Suprapubic skin (tissue), 4 donors: ENCODE measurements at places on chromosomes 3 and 15.

DNA sequence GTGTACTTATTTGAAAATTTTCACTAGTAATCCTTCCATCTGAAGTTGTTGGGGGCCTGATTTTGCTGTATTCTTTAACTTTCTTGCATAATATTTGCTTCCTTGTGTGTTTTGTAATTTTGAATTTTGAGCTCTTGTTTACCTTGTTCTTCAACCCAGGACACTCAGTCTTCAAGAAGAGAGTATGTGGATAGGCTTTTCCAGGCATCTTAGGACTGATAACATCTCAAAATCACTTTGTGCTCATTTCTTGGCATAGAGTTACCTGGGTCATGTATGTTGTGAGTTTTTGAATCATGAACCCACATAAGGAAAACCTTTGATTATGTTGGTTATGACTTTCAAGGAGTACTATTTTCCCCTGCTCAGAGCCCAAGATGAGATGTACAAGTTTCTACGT lies 13.4 kb downstream of the BTD start:
- H3K4me3 ChIP-seq: no peak overlapping the region
- no peak overlapping the region for H3K27ac ChIP-seq
- H3K36me3 ChIP-seq: no peaks in the 10 kb centered on the region
- DNase-seq: no peak
- no peaks in the 10 kb centered on the region for H3K27me3 ChIP-seq
- H3K4me1 ChIP-seq: no peaks in the 10 kb centered on the region

GRCh38 chr3:125194849-125195601 lies 17.5 kb downstream of the SLC12A8 start:
- no peak overlapping the region for H3K27ac ChIP-seq
- no peak for DNase-seq
- H3K27me3 ChIP-seq: no peaks in the 10 kb centered on the region

GRCh38 chr3:33956206-33956605 lies 157.8 kb downstream of the PDCD6IP start:
- H3K36me3 ChIP-seq: no peaks in the 10 kb centered on the region
- DNase-seq: no peak
- no peaks in the 10 kb centered on the region for H3K4me1 ChIP-seq
- no peaks in the 10 kb centered on the region for H3K27me3 ChIP-seq
- no peak overlapping the region for H3K27ac ChIP-seq

- DNase-seq: no peak
- peaks cover 15% of the 10 kb centered on the region for H3K4me1 ChIP-seq
- H3K4me3 ChIP-seq: no peak overlapping the region
- H3K36me3 ChIP-seq: no peaks in the 10 kb centered on the region
- H3K27ac ChIP-seq: no peak overlapping the region
- no peaks in the 10 kb centered on the region for H3K27me3 ChIP-seq
Measured at GRCh38 chr3:132343018-132343612, 25.9 kb downstream of the ACP3 start.

GRCh38 chr3:179726075-179726699 lies 73.3 kb downstream of the USP13 start:
- peaks cover 20% of the 10 kb centered on the region for H3K36me3 ChIP-seq
- no peak for DNase-seq
- H3K27me3 ChIP-seq: no peaks in the 10 kb centered on the region

GRCh38 chr3:187594272-187594671 lies 75.9 kb downstream of the SST start:
- no peak for DNase-seq
- no peaks in the 10 kb centered on the region for H3K36me3 ChIP-seq
- no peaks in the 10 kb centered on the region for H3K4me1 ChIP-seq
- peaks cover 17% of the 10 kb centered on the region for H3K27me3 ChIP-seq
- no peak overlapping the region for H3K4me3 ChIP-seq

DNA sequence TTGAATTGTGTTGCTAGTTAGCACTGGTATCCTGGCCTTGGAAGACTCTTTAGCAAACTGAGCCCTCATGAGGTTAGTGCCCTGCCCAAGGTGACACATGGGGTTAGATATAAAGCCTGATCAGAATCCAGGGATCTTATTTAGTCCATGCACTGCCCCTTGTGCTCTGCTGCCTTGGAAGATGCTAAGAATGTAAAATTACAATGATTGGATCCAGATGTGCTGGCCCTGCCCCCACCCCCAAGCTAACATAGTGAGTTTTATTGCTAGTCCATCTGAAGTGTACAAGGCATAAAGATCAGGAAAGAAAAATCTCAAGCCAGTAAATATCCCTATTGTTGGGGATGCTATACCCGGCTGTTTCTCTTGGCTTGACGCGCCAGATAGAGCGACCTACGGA lies 248.1 kb upstream of the C2CD4B start:
- H3K36me3 ChIP-seq: no peaks in the 10 kb centered on the region
- H3K27me3 ChIP-seq: no peaks in the 10 kb centered on the region
- peak overlapping the region; percentile 18 for H3K27ac ChIP-seq
- peaks cover 11% of the 10 kb centered on the region for H3K4me1 ChIP-seq
- H3K4me3 ChIP-seq: no peak overlapping the region
- DNase-seq: no peak

- no peak overlapping the region for H3K4me3 ChIP-seq
- H3K4me1 ChIP-seq: no peaks in the 10 kb centered on the region
- H3K27ac ChIP-seq: no peak overlapping the region
- DNase-seq: no peak
Measured at GRCh38 chr15:23869396-23869795, 182.3 kb upstream of the NDN start.
